8988T (cell line): ENCODE measurements at places on chromosomes 12 and 14.

DNA sequence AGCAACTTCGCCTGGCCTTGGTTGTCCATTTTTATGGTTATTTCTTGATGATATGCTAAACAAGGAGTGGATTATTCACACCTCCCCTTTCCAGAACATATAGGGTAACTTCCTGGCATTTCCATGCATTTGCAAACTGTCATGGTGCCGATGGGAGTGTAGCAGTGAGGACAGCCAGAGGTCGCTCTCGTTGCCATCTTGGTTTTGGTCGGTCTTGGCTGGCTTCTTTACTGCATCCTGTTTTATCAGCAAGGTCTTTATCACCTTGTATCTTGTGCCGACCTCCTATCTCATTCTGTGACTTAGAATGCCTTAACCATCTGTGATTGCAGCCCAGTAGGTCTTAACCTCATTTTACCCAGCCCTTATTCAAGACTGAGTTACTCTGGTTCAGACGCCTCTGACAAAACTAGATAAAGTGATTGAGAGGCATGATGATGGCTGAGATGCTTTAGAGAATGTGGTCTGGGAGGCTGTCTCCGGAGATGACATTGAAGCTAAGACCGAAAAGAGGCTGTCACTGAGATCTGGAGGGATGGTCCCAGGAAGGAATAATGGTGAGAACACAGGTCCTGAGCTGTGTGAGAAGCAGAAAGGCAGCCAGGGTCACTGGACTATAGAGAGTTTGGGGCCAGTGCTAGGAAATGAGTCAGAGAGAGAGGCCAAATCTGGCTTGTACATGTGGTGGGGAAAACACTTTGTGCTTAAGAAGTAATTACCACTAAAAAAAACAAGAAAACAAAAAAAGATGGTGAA lies 2.9 kb downstream of the GLT1D1 start:
- DNase-seq, result no peak

- no peak for DNase-seq
These were observed 107.1 kb downstream of the PPM1H start for GRCh38 chr12:62827855-62828254.

DNA sequence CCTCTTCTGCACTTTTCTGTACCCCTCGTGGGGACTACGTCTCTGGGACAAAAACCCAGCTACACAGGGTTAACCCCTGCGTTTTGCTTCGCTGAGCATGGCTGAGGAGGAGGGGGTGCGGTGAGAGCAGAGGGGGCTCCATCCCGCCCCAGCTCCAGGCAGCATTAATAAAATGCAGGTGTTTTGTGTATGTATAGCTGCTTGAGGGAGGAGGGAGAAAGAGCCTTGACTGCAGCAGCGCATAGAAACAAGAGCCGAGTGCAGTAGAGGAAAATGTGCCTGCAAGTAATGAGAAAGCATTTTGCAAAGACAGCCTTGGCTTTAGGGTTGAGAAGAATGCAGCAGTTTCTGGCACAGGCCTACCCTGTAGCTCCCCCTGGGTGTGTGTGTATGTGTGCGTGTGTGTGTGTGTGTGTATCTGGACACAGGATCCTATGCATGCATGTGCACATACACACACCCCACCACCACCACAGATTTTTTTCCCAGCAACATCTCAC lies 103.9 kb downstream of the ZFP36L1 start:
- DNase-seq, result no peak

GRCh38 chr14:76784881-76785280 lies 23.6 kb downstream of the VASH1 start:
- peak; percentile 98 for DNase-seq

GRCh38 chr14:103100281-103101121 lies 6.0 kb downstream of the EXOC3L4 start:
- DNase-seq, result peak; percentile 24
